ENCODE measurements at places on chromosomes 13 and 19. TPM values are rescaled to one million over a fixed set of nuclear protein-coding genes. Genes with fewer than 3 reads are reported as not detected.

DNA sequence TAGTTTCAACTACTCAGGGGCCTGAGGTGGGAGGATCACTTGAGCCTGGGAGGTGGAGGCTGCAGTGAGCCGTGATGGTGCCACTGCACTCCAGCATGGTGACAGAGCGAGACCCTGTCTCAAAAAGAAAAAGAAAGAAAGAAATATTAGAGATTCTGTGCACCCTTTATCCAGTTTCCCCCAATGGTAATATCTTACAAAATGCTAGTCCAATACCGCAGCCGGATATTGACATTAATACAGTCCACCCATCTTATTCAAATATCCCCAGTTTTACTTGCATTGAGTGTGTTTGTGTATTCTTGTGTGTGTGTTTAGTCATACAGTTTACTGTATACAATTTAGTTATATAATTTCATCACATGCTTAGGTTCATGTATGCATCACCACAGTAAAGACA is 8.6 kb upstream of the IFNL4 start:
- H3K27me3 ChIP-seq = peaks cover 4% of the 10 kb centered on the region
- H3K36me3 ChIP-seq = no peaks in the 10 kb centered on the region
- DNase-seq = no peak
- no peak overlapping the region for H3K27ac ChIP-seq

- no peaks in the 10 kb centered on the region for H3K4me1 ChIP-seq
- no peaks in the 10 kb centered on the region for H3K36me3 ChIP-seq
- H3K27me3 ChIP-seq = no peaks in the 10 kb centered on the region
- no peak overlapping the region for H3K4me3 ChIP-seq
- H3K27ac ChIP-seq = no peak overlapping the region
- no peak for DNase-seq
Observed at GRCh38 chr13:86737334-86737932, 933.7 kb upstream of the SLITRK5 start.

GRCh38 chr19:44527554-44527953 is 1.9 kb downstream of the CEACAM20 start:
- H3K36me3 ChIP-seq = no peaks in the 10 kb centered on the region
- DNase-seq = no peak
- no peaks in the 10 kb centered on the region for H3K27me3 ChIP-seq

The PEX11G gene
- 7.8 TPM for total RNA-seq

Measured in kidney (tissue), 22 donors.